Stimulated activated CD4-positive, alpha-beta T cell treated with anti-CD3 and anti-CD28 coated beads, Interleukin-1b, Interleukin-23, amount 100 ng/mL, for 1 hour (primary cell): ENCODE measurements at places on chromosomes 7 and 10.

DNA sequence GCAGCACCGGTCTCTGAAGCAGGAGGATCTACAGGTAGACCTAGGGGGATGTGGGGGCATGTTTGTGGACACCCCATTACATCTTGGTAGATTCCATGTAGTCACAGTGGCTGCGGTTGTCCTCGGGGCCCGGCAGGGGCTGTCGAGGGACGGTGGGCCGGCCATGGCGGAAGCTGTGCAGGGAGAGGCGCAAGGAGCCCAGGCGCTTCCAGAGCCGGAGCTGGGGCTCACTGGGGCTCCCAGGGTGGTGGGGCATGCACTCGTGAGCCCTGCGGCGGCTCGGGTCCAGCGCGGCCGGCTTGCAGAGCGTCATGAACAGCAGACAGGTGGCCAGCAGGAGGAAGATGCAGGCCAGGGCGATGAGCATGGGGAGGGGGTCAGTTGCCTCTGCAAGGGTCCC is 3.7 kb downstream of the C10orf105 start:
- DNase-seq, result no peak

- DNase-seq, result no peak
Observed at GRCh38 chr10:72173262-72173618, 42.6 kb upstream of the ANAPC16 start.

DNA sequence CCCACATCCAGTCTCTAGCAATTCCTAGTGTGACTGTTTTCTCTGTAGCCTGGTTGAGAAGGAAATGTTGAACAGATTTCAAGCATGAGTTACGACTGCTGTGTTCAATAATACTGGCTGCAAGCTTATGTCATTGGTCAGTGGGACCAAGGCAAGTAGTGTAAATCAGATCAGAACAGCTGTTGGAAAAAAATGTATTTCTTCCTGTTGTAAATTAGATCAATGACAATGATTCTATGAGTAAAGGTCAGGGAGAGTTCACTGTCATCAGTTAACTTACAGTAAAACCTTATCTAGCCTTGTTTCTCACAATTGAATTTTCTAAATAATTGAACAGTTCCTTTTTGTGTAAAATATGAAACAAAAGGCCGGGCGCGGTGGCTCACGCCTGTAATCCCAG is 6.7 kb downstream of the OTUD1 start:
- DNase-seq, result no peak

DNA sequence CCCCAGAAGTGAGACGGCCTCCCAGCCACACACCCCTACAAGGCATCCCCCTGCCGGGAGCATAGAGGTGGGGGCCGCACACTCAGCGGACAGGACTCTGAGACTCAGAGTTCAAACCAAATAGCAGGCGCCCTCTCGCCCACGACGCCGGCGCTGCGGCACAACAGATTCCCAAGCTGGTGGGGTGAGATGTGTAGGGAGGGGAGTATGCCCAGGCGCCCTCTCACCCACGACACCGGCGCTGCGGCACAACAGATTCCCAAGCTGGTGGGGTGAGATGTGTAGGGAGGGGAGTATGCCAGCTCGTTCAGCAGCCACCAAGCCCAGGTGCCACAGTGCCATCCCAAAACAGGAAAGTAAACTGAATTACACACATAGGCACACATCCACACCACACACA is 64.7 kb downstream of the TCERG1L start:
- DNase-seq, result no peak

GRCh38 chr10:27724287-27724686 is 21.3 kb downstream of the MKX start:
- no peak for DNase-seq
